Stimulated activated CD4-positive, alpha-beta T cell treated with anti-CD3 and anti-CD28 coated beads, Interleukin-2, amount 100 ng/mL, for 4 hours (primary cell): ENCODE measurements at places on chromosomes 4 and X.
A peak's percentile ranks its signal among the peaks of the same experiment; 100 is the strongest.

DNA sequence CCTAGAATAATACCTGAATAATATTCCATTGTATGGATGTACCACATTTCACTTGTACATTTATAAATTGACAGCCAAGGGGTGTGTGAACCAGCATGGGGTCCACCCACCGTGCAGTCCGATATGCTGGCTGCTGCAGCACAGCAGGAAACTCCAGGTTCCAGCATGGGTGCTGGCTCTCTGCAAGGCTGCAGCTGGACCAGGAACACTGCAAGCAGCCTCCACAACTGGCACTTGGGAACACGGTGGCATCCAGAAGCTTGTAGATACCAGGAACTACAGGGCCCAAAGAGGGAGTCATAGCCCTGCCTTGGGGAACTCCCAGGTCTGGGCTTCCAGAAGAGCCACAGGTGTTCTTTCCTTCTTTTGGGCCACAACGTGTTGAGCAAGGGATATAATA is 91.2 kb downstream of the NXF2 start:
- DNase-seq = no peak

DNA sequence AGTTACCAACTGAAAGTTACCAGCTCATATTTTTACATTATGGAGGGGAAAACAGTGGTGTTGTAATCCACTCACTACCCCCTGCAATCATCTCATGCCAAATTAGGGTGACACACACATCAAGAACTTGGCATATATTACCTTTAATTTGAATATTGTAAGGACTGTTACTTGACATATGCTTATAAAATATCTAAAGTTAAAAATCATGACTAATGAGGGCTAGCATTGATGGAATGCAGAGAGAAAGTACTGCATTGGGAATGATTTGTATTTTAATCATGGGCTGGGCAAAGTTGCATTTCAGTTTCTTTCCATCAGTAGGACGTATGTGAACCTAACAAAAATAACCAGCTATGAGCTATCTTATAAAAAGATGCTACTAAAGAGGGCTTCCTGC is 517.5 kb upstream of the GRIA3 start:
- no peak for DNase-seq

DNA sequence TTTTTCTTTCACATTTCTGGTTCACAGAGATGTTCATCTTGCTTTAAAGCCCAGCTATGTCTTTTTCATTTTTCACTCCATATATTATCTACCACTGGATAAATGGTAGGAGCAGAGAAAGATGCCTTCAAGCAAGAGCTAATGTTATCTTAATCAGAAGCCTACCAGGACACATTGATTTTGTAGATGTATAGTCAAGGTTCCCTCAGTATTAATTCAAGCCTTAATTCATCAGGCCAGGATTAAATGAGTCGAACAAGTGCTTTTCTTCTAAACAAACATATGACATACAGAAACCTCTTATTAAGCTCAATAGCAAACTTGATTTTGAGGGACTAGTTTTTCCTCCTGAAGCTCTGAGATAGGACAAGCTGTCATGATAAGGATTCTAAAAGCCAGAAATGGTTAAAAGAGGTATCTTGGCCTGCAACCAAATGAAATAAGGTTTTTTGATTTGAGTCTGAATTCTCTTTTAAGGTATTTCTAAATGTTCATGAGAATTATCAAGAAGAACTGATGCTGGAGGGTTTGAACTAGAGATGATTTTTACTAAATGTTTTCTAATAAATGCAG is 81.7 kb upstream of the FTHL17 start:
- no peak for DNase-seq

GRCh38 chrX:12814420-12814819 is 23.2 kb downstream of the PRPS2 start:
- DNase-seq = peak; percentile 16

DNA sequence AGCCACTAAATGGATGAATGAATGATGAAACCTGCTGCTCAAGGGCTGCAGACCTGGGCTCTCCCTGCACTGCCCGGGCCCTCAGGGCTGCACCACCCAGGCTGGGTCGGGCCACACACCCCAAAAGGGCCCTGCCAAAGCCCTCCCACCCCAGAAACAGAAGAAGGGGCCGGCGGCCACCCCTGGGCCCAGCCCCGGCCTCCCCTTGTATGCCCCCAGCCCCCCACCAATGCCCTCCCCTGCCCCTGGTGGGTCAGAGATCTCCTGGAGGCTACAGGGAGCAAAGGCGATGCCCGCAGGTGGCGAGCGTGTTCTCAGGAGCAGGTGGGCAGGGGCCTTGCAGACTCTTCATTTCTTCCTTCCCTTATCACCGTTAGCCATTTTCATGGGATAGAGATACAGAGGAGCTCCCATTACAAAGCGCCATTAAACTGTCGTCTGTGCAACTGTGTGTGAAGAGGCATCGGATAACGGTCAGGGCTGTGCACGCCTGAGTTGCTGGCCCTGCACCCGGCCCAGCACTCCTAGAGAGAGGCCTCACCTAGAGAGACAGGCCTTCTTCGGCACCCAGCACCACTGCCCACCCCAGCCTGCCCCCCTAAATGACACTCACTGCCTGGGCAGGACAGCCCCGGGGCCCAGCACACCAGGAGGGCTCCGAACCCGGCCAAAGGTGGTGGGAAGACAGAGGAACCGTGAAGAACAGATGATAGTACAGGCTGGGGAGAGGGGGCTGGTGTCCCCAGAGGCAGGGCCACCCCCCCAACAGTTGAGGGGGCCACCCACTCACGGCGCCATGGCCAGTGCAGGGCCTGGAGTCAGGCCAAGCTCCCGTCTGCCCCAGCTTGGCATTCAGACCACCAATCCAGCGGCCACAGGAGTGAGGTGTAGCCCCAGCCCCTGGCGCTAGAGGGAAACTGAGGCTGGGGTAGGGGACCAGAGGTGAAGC is 133.7 kb downstream of the FAM53A start:
- no peak for DNase-seq

DNA sequence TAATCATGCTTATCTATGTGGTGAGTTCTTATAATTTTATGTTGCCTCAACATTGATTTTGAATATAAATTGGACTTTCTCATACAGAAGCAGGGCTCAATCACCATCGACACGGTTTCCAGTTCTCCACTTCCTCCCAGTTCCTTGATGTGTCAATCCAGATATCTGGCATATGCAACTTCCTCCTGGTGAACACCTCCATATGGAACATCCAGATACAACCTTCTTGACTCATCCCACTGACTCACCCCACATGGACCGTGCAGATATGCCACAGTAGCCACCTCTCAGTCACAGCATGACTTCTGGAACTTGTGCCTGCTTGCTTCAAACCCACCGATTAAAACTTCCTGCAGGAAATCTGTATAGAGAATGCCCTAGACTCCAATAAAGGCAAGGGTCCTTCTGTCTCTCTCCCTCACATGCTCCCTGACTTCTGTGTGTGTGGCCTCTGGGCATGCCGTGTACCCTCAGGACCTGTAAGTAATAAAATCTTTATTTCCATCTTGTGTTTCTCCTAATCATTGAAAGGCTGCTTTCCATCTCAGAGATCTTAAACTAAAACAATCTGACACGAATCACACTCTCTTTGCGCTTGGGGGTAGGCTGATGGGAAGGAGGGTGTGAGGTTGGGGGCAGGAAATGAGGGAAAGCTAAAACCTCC is 67.0 kb downstream of the HTRA3 start:
- DNase-seq = no peak

DNA sequence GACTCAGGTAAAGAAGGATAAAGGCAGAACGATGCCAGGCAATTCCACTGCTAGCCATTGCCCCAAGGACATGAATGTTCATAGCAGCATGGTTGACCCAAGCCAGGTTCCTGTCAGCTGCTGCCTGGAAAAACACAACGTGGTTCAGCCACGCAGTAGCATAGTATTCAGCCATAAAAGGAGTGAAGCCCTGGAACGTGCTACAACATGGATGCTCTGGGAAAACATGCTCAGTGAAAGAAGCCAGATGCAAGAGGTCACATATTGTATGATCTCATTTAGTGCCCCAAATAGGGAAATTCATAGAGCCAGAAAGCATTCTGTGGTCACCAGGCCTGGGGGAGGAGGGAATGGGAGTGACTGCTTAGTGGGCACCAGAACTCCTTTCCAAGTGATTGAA is 129.8 kb downstream of the GPR143 start:
- DNase-seq = no peak

- DNase-seq = no peak
These were observed 48.1 kb downstream of the FNIP2 start for GRCh38 chr4:158816955-158817354.

- no peak for DNase-seq
These were observed 47.0 kb upstream of the SPRY1 start for GRCh38 chr4:123349421-123350190.

GRCh38 chr4:105895583-105896460 is 551 bp downstream of the NPNT start:
- no peak for DNase-seq

- no peak for DNase-seq
These were observed 42.2 kb downstream of the CRLF2 start for GRCh38 chrX:1170243-1170642.

- DNase-seq = no peak
These were observed 81.6 kb upstream of the ADRA2C start for GRCh38 chr4:3684546-3684945.

GRCh38 chr4:4787421-4787820 is 72.0 kb upstream of the MSX1 start:
- no peak for DNase-seq

DNA sequence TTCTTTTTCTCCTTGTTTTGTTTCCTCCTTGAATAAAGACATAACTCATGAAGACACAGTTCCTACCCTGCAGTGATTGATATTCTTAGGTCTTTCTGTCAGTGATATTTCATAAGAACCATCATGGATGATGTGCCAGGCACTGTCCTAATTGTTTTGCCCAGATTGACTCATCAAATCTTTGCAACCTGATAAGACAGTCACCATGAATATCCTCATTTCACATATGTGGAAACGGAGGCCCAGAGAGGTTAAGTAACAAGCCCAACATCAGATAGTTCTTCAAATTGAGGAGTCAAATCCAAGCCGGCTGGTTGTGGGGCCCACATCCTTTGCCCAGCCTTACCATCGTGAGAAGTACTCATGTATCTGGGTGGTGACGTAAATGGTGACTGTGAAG is 69.9 kb downstream of the SEL1L3 start:
- DNase-seq = no peak

GRCh38 chrX:31223817-31224216 is 152.0 kb upstream of the FTHL17 start:
- no peak for DNase-seq

GRCh38 chr4:144686921-144687320 is 41.0 kb downstream of the HHIP start:
- no peak for DNase-seq

DNA sequence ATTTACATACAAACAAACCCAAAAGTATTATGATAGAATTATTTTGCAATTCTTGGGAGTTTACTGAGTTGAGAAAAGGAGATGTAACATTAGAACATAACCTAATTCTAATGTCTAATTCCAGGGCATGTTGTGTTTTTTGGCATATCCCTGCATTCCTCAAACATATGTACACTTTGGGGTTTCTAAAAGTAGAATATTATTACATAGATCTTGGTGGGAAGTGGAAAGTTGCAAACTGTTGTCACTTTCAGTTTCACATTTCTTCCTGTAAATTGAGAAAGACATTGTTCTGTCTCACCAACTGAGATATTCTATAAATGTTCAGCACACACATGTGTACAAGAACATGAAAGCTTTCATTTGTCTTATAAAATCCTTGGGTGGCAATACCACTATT is 24.4 kb upstream of the GBA3 start:
- DNase-seq = no peak

GRCh38 chr4:189221691-189222090 is 719.0 kb upstream of the FRG1 start:
- no peak for DNase-seq

DNA sequence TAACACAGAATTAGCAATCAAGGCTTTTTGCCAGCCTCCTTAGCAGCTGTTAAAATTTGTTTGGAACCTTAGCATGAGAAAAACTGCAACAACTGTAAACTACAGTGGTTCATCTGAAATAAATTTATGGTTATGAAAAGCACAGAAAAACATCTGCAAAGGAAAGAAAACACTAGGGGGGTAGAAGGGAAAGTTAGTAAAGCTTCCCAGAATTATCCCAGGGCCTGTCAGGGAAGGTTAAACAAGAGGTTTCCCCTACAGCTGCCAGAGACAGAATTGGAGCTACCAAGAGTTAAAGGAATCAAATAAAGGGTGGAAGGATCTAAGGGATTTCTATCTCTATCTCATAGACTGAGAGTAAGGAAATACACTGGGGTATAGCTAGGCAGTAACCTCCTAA is 234.7 kb upstream of the DIAPH2 start:
- DNase-seq = no peak

- DNase-seq = no peak
These were observed 27.4 kb upstream of the SPON2 start for GRCh38 chr4:1199556-1200331.

DNA sequence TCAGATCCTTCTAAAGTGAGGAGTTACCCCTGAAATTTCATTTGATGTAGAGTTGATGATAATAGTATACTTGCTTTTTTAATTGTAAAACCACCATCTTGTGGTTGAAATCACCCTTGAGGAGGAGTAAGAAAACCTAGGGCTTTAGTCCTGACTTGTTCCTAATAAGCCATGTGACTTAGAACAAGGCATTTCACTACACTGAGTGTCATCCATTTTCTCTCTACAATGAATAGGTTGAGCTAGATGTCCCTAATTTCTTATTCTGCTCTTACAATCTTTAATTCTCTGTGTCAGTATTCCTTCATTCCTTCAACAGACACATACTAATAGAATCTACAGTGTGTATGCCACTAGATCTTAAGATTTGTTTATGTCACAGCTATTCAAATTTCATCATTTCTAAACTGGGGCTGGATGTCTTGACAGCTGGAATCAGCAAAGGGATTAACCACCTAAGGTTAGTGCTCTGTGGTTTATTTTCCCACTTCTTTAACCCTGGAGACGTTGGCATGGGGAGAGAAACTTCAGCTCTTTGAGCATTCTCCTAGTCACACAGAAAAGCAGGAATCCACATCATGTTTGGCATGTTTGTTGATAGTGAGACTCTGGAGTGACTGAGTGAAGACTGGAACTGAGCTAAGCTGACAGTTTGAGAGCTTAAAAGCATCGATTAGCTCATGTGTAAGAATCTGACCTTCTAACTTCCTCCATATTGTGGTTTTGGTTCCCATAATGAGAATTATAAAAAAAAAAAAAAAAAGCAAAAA is 246.3 kb downstream of the NDST4 start:
- DNase-seq = no peak
